ENCODE measurements at places on chromosomes 13 and 19.

- no peak for DNase-seq
Measured at GRCh38 chr19:23868630-23869029, 46.1 kb upstream of the ZNF726 start.

DNA sequence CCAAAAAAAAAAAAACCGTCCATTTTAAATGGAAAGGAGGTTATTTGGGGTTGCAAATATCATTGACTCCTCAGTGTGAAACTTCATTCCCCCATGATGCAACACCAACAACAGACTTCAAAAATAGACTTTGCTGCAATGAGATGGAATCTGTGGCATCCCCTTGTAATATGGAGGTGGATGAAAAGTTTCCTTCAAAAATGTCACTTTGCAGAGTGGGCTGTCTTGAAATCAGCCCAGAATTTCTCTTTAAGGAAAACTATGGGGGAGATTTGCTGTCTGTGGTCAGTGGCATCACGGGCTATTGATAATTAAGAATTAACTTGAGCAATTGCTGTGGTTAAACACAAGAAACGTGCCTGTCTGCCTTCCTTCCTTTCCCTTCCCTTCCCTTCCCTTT, 1.5 kb downstream of the GPR18 start:
- no peak for DNase-seq

DNA sequence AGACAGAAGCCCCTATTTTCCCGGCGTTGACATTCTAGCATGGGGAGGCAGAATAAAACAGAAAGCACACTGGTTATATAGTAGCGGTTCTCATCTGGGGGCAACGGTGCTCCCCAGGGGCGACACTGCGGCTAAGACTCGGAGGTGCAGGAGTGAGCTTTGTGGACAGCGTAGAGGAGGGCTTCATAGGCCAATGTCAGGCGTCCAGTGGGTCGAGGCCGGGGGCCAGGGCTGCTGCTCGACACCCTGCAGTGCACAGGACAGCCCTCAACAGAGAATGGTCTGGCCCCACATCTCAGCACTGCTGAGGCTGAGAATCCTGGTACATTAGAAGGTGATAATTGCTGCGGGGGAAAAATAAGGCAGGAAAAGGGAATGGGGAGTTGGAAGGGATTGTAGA, 1.5 kb downstream of the ZNF628 start:
- no peak for DNase-seq

DNA sequence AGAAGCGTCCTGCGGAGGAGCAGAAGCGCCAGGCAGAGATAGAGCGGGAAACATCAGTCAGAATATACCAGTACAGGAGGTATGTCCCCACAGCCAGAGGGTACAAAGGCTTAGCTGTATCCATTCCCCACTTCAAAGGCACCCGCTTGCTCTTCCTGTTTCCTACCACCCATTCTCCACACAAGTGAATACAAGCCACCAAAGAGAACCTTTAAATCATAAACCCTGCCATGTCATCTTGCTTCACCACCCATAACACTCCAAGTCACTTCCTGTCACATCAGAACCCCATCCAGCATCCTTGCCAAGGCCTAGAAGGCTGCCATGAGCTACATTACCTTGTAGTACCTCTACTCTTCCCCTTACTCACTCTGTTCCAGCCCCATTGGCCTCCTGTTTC, 205.8 kb downstream of the LMO7 start:
- DNase-seq, result no peak

- no peak for DNase-seq
Measured at GRCh38 chr13:95833126-95833525, 156.2 kb downstream of the DNAJC3 start.

DNA sequence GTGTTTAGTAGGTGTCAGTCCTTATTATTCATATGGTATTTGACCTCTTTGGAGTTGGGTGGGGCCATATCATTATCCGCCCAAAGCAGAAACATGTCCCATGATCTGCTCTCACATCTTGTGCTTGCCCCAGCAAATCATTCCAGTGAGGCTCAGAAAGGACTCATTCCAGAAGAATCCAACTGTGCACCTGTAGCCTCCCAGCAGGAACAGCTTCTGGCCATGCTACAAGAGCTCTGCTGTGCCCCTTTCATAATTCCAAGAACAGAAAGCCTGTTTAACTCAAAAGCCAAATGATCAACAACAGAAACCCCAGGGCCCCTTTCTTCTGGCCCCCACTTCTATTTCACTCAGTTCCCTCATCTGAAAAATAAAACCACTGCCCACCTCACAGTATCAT, 673.1 kb downstream of the DIAPH3 start:
- no peak for DNase-seq

Data from hematopoietic multipotent progenitor cell (in vitro differentiated cells).